ENCODE measurements at places on chromosomes 5 and 9.

DNA sequence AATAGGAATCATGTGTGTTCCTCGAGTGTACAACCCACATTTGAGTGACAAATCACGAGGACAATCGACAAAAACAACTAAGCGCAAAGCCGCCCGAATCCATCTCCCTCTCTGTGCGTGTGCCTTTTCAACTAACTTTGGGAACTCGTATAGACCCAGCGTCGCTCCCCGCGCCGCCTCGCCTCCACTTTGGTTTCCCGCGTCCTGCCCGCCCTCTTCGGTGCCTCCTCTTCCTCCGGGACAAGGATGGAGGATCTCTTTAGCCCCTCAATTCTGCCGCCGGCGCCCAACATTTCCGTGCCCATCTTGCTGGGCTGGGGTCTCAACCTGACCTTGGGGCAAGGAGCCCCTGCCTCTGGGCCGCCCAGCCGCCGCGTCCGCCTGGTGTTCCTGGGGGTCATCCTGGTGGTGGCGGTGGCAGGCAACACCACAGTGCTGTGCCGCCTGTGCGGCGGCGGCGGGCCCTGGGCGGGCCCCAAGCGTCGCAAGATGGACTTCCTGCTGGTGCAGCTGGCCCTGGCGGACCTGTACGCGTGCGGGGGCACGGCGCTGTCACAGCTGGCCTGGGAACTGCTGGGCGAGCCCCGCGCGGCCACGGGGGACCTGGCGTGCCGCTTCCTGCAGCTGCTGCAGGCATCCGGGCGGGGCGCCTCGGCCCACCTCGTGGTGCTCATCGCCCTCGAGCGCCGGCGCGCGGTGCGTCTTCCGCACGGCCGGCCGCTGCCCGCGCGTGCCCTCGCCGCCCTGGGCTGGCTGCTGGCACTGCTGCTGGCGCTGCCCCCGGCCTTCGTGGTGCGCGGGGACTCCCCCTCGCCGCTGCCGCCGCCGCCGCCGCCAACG lies at the start of gene GPR150:
Gene GPR150, plus strand, starts transcription at position 58 of the 840 bp plus-strand sequence. Its CDS starts 189 bp downstream, at position 247.
- peak; percentile 6 for DNase-seq

- peak; percentile 21 for DNase-seq
Measured at GRCh38 chr5:88883059-88883835, at the start of gene MEF2C. Gene MEF2C (minus strand): TSS chr5:88883184. CDS start chr5:88823788, 59,396 bp downstream.

DNA sequence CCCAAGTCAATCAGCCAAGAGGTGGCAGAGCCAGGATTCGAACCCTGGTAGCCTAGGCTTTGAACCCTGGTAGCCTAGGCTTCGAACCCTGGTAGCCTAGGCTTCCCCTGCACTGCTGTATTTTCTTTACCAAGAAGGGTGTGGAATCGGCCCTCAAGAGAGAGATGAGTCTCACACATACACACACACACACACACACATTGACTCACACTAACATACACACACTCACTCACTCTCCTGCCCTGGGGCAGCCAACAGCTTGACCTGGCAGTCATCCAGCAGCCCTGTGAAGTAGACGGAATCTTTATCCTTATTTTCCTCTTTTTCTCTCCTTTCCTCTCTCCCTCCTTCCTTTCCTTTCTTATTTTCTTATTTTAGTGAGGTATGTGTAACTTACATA lies 55.4 kb upstream of the RPL26L1 start:
- no peak for DNase-seq

GRCh38 chr5:31585895-31586270 lies 53.0 kb upstream of the PDZD2 start:
- no peak for DNase-seq

DNA sequence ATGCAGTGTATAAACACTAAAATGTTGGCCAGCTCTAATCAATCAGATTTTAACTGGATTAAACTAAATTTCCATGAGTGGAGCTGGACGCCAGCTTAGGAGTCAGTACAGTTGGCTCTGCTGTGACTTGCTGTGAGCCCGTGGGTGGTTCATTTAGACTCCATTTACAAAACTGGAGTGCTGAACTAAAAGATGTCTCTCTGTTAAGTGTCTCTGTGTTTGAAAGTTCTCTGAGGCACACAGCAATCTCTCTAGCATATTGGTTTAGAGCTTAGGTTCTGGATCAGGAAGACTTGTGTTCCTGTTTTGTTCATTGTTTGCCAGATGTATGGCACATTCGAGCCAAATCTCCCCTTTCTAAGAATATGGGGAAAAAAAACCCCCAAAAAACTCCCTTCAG lies 28.0 kb upstream of the ARL14EPL start:
- no peak for DNase-seq

DNA sequence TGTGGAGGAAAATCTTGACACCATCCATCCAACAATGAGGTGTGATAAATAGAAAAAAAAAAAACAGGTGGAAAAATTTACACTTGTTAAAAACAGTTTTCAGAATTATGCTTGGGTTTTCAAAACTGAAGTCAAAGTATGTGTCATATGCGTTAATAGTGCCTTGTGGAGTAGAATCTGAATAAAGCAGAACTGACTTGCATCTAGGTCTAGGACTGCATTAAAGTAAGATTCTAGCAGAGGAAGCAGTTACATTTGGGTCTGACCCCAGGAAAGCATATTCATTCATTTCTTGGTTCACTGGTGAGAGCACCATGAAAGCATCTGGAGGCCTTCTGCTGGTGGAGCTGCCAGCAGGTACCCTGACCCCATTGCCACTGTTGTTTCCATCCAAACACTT lies 89.0 kb downstream of the MARCHF3 start:
- DNase-seq, result no peak

DNA sequence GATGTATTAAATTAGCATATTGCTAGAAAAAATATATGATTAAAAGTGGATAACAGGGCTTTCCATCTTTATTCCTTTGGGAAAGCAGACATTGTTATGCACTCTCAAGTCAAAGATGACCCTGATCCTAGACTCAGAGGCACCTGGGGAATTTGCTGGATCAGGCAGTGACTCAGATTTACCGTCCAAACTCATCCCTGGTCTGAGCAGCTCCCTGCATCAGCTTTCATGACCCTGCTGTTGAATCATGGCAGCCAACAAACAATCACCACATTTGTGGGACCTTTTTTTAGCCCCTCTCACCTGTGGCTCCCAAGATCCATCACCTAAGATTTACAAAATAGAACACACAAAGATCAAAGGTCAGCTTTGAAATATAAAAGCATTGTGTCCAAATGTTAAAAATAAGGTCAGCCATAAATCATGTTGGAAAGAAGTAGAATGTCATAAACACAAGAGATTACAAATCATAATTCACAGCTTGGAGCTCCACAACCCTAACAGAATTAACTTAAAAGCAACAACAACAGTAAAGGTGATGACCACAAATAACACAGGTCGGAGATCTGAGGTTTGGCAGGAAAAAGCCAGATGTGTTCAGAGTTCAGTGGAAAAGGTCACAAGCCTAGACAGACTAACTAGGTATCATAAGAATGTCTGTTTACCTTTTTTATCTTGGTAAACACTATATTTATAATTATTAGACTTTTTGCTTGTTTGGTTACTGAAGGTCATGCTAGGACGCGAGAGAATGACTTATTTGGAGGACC lies 55.5 kb downstream of the ZFAND5 start:
- DNase-seq, result no peak

DNA sequence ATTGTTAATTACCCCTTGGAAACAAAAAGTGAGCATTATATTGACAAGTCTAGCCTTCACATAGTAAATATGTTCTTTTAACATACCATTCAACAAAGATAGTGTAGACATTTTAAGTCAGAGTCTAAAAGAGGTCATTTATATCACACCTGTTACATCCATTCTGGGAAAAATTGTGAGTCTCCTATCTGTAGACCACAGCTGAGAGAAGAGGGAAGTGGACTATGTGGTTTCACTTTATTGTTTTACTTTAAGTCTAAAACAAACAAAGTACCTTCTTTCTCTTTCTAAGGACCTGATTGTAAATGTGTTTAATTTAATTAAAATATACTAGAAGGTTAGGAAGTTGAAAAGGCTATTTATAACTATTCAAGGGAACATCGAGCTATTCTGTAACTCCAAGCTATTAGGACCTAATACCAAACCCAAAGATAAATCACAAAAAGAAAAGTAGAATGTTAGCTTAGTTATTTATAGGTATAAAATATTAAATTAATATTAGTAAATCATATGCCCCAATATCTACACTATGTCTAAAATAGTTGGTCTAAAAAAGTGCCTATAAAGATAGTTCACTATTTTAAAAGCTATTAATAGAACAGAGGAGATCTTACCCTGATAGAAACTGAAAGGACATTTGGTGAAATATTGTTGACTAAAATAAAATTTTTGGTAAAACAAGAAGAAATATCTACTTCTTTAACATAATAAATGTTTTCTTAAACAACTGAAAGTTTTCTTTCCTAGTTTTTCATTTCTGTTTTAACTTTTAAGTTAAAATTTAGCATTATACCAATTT lies 134.9 kb downstream of the TMEM167A start:
- no peak for DNase-seq

DNA sequence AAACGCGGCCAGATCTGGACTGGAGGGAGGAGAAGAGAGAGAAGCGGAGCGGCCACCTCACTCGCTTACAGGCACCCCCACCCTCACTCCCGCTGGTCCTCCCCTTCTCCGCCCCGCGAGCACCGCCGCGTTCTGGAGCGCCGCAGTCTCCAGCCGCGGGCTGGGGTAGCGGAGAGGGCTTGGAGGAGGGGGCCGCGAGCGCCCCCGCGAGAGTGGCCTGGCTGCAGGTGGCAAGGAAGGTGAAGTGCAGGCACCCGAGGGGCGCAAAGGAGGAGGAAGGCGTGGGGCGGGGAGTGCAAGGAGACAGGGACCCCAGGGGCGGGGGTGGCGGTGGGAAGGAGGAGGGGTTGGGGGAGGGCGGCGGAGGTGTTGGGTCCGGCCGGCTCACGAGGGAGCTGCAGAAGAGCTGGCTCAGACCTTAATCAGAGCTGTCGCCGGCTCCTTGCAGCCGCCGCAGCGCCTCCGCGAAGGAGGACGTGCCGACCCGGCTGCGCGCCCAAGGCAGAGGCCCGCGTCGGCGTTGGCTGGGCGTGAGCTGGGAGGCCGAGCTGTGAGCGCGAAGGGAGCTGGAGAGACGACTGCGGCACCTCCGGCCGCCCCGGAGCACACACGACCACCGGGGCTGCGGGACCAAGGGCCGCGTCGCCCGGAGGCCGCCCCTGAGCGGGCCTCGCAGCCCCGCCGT lies at the start of gene DMRT3:
Gene DMRT3, plus strand, starts transcription at position 398 of the 685 bp plus-strand sequence. CDS start 347 bp downstream, outside the sequence.
- no peak for DNase-seq

- DNase-seq, result no peak
Measured at GRCh38 chr5:40714001-40714400, 34.3 kb downstream of the PTGER4 start.

DNA sequence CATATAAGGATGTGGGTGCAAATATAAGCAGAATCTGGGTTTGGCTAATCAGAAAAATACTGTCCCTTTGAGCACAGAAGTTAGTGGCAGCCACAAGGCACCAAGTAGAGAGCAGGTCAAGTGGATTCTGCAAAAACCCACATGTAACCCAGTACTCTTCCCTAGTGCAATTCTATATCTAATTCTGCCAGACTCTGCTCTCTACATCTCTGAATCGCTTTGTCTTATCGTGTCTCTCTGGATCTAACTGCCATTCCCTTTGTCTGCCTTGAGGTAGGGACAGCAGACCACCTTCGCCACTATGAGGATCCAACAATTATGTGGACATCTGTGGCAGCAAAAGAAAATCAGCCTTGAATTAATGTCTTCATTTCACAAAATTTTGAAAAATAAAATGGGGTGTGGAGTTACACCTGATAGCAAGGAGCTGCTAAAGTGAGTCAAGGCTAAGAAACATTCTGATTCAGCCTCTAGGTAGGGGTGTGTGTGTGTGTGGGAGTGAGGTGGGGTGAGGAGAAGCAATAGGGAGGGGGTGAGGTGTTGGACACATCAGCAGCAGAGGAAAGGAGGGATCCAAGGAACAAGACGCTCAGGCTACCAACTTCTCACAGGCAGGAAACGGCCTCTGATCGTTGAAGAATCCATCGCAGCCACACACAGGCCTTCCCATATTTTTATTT lies 33.7 kb upstream of the ZNF366 start:
- DNase-seq, result no peak

GRCh38 chr9:110777876-110778215 lies 109.3 kb downstream of the MUSK start:
- DNase-seq, result no peak

DNA sequence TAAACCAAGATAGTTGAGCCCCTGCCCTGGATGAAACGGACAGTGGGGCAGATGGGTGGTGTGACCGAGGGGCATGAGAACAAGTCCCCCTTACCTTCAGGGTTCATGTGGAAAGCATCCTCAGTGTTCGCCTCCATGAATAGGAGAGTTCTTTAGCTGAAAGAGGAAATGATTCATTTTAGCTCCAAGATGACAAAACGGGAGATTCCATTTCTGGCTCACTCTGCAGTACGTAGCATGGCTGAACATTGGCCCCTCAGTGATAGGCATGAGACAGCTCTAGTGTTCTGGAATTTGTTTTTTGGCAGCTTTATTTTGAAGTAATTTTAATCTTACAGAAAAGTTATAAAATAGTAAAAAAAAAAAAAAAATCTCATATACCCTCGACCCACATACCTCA lies 70.2 kb upstream of the AGXT2 start:
- no peak for DNase-seq

- no peak for DNase-seq
Measured at GRCh38 chr9:87381746-87382145, 115.9 kb upstream of the DAPK1 start.

GRCh38 chr5:180340856-180341255 lies 12.3 kb downstream of the GFPT2 start:
- DNase-seq, result no peak

DNA sequence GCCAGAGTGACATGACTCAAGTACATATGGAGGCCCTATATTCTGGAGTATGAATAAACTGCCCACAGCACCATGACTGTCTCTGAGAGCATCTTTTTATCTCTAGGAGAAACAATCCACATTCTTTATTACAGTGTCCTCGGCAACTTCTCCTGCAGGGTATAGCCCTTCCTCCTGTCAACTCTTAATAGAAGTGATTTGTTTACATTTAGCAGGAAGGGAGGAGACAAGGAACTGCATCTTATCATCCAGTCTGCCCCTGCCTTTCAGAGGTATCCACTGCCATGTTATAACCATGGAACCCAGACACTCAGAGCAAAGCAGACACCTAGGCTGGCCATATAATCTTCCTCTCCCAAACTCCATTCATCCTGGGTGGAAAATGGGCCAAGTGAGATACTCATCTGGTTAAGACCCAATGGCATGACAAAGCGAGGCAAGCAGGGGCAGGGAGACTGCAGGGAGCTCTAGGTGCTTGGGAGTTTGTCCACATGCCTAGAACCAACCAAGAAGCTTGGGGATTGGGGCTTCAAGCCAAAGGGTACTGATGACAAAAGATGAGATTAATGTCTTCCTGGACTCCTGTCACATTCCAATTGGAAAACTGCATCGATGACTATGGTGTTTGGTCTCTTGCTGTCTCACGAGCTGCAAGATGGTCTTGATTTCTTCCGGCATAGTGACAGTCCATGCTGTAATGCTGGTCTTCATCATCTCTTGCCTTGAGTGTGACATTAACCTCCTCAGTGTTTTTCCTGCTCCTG lies 620.5 kb upstream of the KLF4 start:
- no peak for DNase-seq

DNA sequence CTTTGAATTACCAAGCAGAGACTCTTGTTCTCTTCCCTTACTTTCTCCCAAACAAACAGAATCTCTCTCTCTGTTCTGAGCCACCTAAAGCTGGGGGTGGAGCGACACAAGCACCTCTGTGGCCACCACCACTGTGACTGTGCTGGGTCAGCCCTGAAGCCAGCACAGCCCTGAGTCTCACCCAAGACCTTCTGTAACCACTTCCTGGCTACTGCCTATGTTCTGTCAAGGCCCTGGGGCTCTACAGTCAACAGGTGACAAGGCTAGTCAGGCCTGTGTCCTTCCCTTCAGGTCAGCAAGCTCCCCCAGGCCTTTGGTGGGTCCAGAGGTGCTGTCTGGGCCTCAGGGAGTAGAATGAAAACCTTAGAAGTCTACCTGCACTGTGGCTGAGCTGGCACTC lies 26.1 kb upstream of the SLC28A3 start:
- DNase-seq, result no peak

- DNase-seq, result no peak
Measured at GRCh38 chr5:81572201-81572600, 178.3 kb upstream of the ACOT12 start.
